ENCODE measurements at places on chromosomes 6 and 20.

GRCh38 chr20:63822276-63822696 lies 8.8 kb downstream of the ZBTB46 start:
- DNase-seq: no peak

GRCh38 chr20:20793591-20793990 lies 81.1 kb upstream of the RALGAPA2 start:
- DNase-seq: no peak

DNA sequence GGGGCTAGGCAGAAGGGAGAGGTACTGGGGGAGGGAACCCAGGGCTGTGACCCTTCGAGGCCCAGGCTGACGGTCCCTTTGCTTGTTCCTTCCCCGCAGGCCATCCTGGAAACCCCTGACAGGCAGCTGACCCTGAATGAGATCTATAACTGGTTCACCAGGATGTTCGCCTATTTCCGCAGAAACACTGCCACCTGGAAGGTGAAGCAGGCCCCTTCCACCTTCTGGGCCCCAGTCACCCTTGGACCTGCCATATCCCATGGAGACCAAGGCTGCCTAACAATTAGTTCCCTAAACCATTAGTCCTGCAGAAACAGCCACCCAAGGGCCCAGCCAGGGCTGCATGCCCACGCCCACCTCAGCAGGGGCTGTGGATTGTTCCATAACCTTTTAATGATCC lies 44.9 kb downstream of the FOXP4 start:
- no peak for DNase-seq

- no peak for DNase-seq
Observed at GRCh38 chr6:130381012-130381411, 15.2 kb downstream of the TMEM200A start.

- DNase-seq: no peak
Observed at GRCh38 chr20:1130058-1130694, 11.8 kb downstream of the PSMF1 start.

GRCh38 chr6:30828027-30828962 lies 56.0 kb upstream of the DDR1 start:
- DNase-seq: peak; percentile 70

DNA sequence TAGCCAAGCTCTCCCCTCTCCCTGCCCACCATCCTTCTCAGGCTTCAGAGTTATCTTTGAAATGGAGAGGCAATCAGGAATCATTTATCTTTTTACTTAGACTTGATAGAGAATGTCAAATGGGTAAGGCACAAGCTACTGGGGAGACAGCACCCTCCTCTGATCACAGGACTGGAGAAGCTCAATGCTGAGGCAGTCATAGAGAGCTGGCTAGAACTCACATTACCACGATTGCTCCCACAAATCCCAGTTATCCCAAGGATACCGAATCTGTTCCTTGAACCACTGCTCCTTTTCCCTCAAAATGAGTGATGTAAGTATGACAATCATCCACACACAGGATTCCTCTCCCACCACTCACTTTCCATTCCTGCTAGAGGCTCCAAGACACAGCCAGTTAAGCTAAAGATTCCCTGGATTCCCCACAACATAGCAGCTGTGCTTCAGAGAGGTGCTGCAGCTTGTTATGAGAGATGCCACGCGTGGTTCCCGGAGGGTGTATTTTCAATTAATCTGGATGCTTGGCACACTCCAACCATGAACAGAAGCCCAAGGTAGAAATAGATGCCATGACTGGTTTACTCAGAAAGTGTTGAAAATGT lies 96.2 kb upstream of the VGLL2 start:
- no peak for DNase-seq

DNA sequence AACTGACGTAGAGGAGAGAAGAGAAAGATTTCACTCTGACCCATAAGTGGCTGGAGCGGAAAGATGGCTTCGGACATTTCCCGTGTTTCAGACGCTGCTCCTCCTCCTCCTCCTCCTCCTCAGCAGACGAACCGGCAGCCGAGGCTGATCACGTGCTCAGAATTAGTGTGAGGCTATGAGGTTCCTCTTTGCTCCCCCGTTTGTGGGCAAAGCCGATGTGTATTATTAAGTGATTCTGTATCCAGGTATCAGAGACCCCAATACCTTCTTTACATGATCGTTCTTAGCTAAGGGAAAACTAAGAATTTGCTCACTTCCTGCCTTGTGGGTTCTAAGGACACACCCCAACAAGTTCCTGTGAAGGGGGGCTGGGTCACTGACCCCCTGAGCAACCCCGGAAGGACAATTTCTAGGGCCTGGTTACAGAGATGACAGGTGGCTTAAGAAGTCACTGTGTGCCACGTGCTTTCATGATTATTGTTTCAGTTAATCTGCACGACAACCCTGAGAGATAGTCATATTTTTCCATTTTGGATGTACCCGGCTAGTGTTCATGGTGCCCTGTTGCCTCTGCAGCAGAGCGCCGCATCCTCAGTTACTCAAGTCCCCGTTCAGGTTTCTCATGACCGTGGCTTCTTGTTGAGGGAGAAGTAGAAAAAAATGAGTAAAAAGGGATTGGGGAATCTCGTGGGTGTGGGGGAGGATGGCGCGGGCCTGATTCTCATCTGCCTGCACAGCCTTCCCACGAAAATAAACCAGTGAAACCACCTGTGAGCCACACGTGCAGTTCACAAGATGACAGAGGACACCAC lies 671.8 kb downstream of the QKI start:
- no peak for DNase-seq

DNA sequence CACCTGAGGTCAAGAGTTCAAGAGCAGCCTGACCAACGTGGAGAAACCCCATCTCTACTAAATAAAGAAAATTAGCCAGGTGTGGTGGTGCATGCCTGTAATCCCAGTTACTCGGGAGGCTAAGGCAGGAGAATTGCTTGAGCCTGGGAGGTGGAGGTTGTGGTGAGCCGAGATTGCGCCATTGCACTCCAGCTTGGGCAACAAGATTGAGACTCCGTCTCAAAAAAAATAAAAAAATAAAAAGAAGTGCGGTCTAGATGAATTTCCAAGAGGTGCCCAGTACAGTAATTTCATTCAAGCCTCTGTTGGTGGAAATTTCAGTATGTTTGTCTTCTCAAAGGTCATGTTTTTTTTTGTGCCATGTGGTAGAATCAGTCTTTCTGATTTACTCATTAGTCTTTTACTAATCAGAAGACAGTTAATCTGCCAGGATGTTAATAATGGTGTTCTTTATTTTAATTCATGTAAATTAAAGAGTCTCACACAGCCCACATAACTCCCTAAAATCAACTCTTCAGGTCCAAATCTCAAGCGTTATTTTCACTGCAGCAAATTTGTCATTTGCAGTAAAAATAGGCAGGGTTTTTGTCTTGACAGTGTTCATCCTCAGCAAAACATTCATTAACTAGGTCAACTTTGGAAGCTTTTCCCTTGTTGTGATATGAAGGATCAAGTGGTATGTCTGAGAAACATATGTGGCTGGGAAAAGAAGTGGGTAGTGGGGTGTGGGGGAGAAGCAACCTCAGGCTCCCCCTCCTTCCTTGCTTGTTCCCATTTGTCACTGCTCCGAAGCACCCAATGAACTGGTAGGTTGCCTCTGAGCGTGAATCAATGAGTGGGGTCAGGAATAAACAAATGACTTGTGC lies 13.3 kb downstream of the TP53INP2 start:
- no peak for DNase-seq

- no peak for DNase-seq
Observed at GRCh38 chr20:57724610-57725405, 15.0 kb upstream of the PMEPA1 start.

GRCh38 chr20:44835661-44836221 lies 25.4 kb upstream of the RIMS4 start:
- DNase-seq: no peak

GRCh38 chr6:92589996-92590395 lies 829.4 kb downstream of the EPHA7 start:
- no peak for DNase-seq

DNA sequence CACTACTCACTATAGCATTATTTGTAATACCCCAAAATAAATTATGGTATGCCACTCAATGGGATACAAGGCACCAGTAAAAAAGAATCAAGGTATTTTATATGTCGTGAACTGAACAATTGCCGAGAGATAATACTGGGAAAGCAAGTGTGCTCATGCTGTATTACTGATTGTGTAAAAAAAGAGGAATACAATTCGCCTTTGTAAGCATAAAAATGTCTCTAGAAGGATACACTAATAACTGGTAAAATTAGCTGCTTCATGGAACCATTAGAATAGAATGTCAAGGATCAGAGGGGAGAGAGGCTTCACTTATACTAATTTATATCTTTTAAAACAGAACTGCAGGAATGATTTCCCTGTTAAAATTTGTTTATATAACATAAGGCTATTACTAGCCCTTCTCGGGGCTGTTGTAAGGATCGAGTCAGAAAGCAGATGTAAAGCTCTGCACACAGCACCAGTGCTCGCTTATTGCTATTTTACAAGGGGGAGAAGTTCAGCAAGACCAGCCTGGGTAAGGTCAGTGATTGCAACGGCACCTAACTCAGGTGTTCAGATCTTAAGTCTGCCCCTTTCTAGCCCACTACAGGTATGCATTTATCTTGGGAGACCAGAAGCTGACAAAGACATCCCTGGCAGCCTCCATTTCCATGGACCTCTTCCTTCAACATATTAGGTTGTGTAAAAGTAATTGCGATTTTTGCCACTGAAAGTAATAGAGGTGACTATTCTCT lies 61.6 kb downstream of the MYH7B start:
- DNase-seq: no peak

GRCh38 chr6:106084106-106084988 lies 1.8 kb upstream of the PRDM1 start:
- DNase-seq: no peak

GRCh38 chr6:148619891-148620290 lies 126.9 kb upstream of the UST start:
- DNase-seq: no peak

DNA sequence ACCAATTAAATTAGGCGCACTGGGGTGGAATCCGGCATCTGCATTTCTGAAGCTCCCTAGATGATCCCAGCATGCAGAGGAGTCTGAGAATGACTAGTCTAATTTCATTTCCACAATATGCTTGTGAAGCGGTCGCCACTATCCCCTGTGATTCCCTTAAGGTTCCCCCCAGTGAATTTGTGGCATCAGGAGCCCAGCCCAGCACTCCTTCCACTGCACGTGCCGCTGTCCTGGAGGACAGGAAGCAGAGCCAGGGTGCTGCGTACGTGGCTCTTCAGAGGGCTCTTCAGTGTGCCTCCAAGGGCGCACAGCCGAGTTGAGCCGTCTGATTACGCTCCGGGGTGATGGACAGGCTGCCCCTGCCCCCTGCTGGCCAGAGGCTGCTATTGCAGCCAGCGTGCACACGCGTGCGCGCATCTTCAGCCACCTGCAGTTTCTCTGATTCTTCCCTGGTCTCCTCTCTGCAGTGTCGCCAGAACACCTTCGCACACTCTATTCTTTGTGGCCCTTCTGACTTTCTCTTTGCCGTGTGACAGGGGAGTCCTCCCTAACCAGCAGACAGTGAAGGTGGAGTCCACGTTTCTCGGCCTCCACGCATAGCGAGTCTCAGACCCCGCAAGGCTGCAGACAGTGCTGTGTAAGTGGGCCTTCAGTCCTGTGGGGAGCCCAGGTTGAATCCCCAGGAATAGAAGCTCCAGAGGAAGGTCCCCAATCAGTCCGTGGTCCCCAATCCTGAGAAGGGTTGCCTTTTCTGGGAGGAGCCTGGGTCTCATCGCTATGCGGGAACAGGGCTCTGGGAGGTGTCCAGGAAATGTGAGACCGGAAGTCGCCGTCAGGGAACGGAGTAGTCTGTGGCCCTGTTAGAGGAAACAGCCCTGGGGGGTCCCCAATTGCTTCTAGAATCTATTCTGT lies 16.5 kb upstream of the NCR2 start:
- DNase-seq: peak; percentile 66

DNA sequence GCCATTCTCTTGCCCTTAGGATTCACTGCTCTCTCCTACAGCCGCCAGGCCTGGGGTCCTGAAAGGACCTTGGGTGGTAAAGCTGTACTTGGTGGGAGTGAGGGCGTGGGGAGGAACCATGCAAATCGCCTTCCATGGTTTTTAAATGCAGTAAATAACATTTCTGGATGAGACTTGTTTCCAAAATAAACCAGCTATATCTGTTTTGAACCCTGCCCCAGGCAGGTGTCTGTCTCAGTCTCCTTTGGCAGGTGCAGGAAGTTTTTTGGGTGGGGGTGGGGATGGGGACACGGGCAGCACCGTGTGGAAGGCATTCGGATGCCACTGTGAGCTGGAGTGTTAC lies 14.3 kb downstream of the ITPA start:
- no peak for DNase-seq

DNA sequence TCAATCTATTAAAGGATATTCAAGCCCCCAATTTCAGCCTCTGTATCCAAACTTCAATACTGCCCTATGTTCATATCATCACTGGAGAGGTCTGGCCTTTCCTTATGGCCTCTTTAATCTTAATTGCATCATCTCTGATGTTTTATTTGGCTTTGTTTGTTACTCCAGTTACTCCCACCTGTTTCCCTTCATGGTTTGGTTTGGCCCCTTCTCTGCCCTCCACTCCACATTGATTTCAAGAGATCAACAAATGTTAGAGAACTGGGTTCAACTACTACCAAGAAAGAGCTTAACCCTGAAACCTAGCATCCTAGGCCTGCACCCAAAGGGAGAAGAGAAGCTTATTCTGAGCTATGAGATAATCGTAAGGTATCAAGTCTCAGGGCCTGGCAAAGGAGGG lies 221.6 kb downstream of the LAMA2 start:
- no peak for DNase-seq

- no peak for DNase-seq
Observed at GRCh38 chr6:17883665-17884497, 103.6 kb downstream of the KIF13A start.

- no peak for DNase-seq
Observed at GRCh38 chr6:10434235-10434634, 19.4 kb upstream of the TFAP2A start.

Data from T follicular helper cell (primary cell).